WERI-Rb-1 (cell line): ENCODE measurements at places on chromosomes 12 and 14.

- no peak for DNase-seq
Measured at GRCh38 chr14:101400830-101401229, 160.5 kb upstream of the DIO3 start.

DNA sequence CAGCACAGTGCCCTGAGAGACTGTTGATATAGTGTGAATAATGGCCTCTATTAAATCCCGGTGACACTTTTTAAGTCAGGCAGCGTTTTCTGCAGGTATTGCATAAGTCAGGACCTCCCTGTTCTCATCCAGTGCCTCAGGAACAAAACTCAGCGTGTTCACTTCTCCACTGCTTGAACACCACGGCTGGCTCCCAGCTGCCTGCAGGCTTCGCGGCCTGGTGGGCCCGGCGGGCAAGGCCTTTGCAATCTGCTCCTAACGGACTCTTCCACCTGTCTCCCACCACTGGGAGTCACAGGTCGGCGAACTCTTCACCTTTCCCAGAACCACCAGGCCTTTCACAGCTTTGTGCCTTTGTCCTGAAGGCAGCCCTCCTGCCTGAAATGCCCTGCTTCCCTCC lies 18.7 kb downstream of the RFX4 start:
- no peak for DNase-seq

DNA sequence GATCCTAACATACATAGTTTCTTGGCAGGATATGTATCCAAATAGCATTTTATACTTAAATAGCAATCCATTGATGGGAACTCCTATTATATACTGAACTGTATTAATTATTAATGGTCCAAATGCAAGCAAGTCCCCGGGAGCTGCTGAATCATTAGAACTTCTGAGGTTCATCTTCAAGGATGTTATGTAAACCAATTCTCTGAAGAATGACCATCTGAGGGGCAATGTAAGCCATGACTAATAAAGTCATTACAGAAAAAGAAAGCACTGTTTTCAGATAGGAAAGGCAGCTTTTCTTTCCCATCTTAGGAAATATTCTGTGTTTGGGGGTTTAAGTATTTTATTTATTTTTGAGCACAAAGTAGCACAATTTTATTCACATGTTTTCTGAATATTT lies 166.1 kb upstream of the SLC16A7 start:
- DNase-seq = no peak

- DNase-seq = no peak
Measured at GRCh38 chr12:9367828-9368227, 159.6 kb upstream of the PZP start.

DNA sequence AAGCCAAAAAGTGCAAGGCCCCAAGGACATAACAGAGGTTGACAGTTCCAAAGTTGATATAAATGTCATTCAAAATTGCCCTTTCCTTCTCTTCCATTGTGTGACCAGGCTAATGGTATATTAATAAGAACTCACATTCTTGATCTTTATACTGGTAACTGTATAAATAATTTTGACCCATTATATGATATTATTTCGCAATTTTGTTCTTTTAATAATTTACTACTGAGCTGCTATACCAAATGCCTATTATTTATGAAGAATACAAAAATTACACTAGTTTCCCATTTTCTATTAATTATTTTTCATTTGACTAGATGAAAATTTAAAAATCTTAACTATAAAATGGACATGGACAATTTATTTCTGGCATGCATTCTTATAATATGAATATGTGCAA lies 370.2 kb downstream of the SOX5 start:
- DNase-seq = no peak

- DNase-seq = no peak
Measured at GRCh38 chr12:90619943-90620342, 335.0 kb downstream of the CCER1 start.

GRCh38 chr12:45226021-45226420 lies 10.1 kb downstream of the ANO6 start:
- DNase-seq = no peak

- peak; percentile 45 for DNase-seq
Measured at GRCh38 chr12:79373896-79374499, 316.8 kb downstream of the PAWR start.

DNA sequence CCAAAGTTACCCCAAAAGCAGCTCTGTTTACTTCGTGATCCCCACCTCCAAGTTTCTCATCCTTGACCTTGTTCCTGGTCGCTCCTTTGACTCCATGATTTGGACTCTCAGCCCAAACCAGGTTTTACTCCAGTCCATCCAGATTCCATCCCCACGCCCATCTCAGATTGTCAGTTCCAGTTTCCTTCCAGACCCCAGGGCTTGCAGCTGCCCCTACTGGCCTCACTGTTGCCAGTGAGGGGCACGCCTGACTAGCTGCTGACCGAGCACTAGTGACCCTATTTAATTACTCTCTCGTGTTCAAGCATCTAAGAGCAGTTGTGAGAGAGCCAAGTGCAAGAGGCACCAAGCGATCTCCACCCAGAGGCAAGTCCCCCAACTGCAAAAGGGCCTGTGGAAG lies 155.1 kb upstream of the FUT8 start:
- no peak for DNase-seq

DNA sequence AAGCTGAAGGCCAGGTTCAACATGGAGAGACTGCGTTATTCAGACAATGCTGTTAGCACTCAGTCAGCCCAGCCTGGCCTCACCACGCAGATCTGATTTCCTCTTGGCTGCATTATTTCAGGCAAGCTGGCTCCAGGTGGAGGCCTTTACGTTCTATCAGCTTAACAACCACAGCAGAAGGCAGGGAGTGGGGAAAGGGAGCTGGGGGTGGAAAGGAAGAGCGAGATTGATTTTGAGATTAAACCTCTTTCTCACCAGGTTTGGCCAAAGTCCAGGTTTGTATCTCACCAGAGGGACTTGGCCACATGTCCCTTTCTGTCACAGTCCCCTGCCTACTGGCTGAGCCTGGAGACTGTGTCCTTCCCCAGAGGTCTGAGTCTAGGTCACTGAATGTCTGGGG lies 543.7 kb upstream of the TMEM132C start:
- DNase-seq = peak; percentile 85

DNA sequence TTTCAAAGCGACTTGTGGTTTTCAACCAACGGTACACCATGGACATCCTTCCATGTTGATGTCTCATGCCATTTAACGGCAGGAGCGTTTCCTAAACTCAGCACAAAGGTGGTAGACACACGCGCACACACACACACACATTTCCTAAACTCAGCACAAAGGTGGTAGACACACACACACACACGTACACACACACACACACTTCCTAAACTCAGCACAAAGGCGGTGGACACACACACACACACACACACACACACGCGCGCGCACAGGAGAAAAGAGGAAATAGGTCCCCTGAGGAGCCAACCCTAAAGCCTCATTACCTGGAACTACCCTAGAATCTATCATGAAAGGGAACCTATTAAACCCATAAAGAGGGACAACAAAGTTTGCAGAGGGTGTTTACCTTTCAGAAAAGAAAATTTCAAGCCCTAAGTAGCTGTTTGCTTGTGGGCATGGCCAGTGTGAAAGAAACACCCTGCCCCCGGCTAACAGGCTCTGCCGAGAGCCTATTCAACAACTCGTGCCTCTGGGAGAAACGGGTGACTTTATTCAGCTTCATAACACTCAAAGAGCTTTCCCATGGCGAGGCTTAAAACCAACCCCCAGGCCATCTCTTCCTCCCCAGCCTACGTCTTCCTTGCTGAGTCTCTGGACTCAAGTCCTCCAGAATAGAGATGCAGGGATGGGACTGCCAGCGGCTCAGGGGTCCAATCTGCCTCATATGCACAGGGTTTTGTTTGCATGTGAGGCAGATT lies 31.8 kb downstream of the SLC8B1 start:
- no peak for DNase-seq

GRCh38 chr12:68944296-68945076 lies 11.5 kb upstream of the CPM start:
- DNase-seq = no peak

DNA sequence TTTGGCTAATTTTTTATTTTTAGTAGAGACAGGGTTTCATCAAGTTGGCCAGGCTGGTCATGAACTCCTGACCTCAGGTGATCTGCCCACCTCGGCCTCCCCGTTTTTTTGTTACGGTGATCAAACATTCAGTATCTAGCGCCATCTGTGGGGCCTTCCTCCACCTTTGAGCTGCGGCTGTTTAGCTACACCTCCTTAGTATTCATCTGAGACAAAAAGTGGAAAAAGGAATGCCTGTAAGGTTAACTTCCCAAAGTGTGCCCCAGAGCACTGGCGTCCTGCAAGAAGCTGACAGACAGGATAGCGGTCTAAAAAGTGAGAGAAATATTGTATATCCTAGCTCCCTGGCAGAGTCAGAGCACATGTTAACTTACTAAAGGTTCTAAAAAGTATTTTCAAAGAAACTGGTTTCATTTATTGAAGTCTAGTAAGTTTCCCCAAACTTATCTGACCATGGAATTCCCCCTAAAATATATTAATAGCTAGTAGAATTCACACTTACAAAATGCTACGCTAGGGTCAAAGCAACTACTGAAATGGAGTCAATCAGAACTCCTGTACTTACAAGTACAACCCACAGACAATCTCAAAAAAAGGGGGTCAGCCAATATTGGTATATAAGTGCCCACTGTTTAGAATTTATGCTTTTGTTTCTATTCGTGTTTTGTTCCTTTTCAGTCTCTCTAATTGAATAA lies 59.1 kb downstream of the DUSP16 start:
- peak; percentile 24 for DNase-seq

- DNase-seq = no peak
Measured at GRCh38 chr14:71452987-71453386, 479.2 kb upstream of the RGS6 start.

- no peak for DNase-seq
Measured at GRCh38 chr12:95096852-95097251, 23.4 kb upstream of the NR2C1 start.

GRCh38 chr12:59164991-59165718 lies 244.9 kb upstream of the LRIG3 start:
- no peak for DNase-seq

GRCh38 chr12:89033062-89033461 lies 319.2 kb downstream of the DUSP6 start:
- no peak for DNase-seq

DNA sequence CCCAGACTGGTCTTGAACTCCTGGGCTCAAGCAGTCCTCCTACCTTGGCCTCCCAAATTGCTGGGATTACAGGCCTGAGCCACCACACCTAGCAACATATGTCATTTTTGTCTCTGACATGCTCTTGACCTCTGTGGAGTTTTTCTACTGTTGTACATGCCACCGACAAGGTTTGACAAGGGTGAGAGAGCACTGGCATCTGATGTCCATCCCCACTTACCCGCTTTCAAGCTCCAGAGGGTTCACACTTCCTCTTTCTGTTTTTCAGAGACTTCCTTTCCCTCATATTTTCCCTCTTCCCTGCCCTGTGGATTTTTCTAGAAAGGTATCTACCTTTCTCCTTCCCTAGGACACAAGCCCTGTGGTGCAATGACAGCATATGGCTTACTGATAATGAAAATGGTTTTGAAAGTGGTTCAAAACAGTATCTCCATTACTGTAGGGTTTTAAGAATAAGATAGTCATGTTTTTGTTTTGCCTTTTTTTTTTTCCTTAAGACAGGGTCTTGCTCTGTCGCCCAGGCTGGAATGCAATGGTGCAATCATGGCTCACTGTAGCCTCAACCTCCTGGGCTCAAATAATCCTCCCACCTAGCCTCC lies 27.7 kb upstream of the PLEKHG3 start:
- no peak for DNase-seq

- DNase-seq = no peak
Measured at GRCh38 chr14:79201564-79202207, 1009.6 kb downstream of the DIO2 start.

- DNase-seq = no peak
Measured at GRCh38 chr12:27814851-27815591, 35.0 kb upstream of the MANSC4 start.

DNA sequence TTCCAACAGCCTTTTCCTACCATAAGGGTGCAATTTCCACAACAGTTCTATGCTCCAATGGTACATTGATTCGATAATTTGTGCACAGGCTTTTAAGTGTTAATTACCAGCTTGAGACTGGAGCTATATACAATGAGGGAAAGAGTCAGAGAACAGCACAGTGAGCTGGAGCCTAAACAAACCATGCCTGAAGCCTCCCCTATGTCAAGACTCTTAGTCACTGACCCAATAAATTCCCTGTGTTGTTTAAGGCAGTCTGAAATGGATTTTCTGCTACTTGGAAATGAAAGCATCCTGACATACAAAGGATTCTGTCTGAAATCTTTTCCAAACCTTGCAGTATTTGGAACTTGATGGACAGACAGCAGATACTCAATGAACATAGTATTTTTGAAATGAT lies 149.0 kb downstream of the EFCAB11 start:
- DNase-seq = no peak

DNA sequence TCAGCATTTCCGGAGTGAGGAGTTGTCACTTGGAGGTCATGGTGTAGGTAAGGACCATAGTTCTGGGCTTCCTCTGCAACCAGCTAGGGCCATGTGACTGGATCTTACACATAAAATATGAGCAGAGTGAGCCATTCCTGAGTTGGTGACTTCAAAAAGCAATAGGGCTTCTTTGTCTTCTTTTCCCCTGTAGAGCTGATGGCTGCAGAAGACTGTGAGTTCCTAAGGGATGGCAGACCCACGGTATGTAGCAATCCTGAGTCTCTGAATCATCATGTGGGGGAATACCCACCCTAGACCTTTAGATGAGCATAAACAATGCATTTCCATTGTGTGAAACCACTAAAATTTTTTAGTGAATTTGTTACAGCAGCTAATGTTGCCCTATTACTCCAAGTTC lies 151.1 kb upstream of the TBX3 start:
- DNase-seq = no peak

DNA sequence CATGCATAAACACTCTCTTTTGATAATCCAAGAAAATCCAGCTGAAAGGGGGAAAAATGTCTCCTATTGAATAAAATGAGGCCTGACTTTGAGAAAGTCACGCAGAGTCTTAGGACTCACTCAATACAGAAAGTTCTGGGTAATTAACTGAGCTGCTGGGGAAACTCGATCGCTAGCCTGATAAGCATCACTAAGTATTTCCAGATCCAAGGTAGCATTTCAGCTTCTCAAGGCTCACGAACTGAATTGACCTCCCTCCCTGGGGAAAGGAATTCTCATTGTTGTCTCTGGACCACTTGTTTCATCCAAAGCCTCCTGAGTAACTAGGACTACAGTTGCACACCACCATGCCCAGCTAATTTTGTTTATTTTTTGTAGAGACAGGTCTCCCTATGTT lies 13.8 kb upstream of the ANAPC5 start:
- no peak for DNase-seq

DNA sequence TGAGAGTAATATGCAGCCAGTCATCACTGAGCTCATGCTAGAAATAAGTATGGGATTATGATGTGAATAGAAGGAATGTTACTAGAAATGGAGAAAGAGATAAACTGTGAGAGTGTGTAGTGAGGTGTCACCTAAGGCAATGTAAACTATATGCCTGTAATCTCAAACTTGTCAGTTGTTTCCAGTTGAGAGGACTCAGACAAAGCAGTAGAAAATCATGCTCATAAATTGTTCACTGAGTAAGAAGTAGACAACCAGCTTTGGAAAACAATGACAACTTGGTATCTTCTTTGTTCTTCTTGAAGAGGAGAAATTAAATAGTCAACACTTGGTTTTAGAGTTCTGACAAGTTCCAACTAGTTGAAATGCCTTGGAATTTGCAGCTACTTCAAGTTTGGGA lies 148.5 kb upstream of the OR4E1 start:
- no peak for DNase-seq
